SK-N-DZ (cell line): ENCODE measurements at places on chromosomes 1 and 21.

GRCh38 chr21:19228226-19228625 lies 824.6 kb upstream of the TMPRSS15 start:
- peak; percentile 46 for DNase-seq

DNA sequence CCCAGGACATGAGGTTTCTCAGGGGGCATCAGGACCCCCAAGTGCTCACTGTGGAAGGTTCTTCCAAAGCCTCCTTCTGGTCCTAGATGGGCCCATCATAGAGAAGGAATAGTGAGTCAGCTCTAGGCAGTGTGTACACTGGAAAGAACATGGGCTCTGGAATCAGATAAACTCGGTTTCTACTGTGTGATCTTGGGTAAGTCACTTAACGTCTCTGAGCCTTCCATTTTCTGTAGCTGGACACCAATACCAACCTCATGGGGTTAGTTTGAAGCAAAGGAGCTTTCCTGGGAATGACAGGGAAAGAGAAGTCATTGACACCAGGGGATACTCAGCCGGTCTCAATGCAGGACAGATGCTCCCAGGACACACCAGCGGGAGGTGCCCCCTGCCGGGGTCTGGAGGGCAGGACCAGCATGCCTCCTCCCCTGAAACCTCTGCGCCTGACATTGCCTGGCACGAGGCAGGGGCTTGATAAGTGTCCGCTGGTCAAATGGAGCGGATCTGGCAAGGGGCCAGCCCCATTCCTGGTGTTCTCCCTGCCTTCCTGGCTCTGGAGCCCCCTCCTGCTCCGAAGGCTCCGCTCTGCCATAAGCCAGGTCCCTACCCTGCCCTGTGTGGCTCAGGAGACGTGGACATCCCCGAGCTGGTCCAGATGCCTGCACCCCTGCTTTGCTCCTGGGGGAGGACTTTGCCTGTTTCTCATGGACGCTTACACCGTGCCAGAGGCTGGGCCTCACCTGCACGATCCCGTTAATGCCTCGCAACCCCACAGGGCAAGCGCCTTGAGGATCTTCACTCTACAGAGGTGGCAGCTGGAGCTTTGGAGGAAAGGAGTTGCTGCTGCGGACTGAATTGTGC lies 52.8 kb downstream of the EDN2 start:
- DNase-seq: no peak

DNA sequence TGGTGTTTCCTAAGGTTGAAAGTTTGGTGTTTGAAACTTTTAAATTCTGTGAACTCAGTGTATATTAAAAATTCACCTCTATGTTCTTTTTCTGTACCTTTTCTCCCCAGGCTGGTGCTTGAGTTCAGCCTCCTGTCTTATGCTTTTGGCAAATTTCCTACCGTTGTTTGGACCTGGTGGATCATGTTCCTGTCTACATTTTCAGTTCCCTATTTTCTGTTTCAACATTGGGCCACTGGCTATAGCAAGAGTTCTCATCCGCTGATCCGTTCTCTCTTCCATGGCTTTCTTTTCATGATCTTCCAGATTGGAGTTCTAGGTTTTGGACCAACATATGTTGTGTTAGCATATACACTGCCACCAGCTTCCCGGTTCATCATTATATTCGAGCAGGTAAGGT lies 24.9 kb upstream of the AXDND1 start:
- no peak for DNase-seq

DNA sequence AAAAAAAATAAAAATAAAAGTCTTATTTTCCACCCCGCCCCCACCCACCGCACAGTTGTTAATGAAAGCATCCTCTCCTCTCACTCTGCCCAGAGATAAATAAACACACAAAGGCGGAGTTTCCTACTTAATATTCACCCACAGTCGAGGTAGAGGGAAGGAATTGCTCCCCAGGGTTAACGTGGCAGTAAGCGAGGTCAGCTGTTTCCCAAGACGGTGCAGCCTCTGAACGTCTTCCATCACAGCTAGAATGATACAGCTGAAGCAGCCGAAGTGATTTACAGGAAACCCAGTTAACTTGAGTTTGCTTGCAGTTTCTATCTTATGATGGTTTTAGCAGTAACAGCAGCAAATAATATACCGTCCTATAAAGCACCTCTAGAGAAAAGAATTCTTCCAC lies 283.9 kb downstream of the PBX1 start:
- DNase-seq: no peak

GRCh38 chr1:74570797-74571492 lies 58.5 kb upstream of the LRRC53 start:
- DNase-seq: peak; percentile 77

GRCh38 chr1:161740921-161741320 lies 8.7 kb upstream of the DUSP12 start:
- DNase-seq: no peak

GRCh38 chr1:67748630-67749029 lies 63.6 kb downstream of the GADD45A start:
- no peak for DNase-seq

DNA sequence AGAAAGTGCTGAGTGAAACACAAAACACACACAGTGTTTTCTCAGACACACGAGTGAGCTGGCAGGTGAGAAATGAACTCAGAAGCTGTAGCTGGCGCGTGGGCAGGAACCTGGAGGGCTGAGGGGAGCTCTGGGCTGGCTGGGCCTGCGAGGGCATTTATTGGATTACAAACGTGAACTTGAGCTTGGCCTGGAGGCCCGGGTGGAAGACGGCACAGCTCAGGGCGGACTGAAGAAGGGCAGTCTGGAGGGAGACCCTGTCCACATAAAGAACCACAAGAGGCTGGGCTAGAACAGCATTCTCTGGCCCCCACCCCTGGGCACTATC lies 52.1 kb upstream of the ADARB1 start:
- no peak for DNase-seq

GRCh38 chr1:79104617-79105016 lies 98.1 kb upstream of the ADGRL4 start:
- DNase-seq: no peak

DNA sequence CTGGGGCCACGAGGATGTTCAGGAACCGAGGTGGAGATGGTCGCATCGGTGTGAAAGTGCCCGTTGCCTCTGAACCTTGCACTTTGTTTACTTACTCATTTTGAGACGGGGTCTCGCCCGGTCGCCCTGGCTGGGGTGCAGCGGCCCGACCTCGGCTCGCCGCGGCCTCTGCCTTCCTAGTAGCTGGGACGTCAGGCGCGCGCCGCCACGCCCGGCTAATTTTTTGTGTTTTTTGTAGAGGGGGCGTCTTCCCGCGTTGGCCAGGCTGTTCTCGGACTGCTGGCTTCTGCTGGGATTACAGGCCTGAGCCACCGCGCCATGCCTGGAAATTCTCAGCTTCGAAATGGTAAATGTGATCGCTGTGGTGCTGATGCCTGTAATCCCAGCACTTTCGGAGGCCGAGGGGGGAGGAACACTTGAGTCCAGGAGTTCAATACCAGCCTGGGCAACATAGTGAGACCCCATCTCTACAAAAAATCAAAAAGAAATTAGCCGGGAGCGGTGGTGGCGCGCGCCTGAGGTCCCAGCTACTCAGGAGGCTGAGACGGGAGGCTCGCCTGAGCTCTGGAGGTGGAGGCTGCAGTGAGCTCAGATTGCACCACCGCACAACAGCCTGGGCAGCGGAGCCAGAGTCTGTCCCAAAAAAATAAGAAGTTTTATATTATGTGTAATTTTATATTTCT lies 684 bp upstream of the MRPL20 start:
- no peak for DNase-seq

DNA sequence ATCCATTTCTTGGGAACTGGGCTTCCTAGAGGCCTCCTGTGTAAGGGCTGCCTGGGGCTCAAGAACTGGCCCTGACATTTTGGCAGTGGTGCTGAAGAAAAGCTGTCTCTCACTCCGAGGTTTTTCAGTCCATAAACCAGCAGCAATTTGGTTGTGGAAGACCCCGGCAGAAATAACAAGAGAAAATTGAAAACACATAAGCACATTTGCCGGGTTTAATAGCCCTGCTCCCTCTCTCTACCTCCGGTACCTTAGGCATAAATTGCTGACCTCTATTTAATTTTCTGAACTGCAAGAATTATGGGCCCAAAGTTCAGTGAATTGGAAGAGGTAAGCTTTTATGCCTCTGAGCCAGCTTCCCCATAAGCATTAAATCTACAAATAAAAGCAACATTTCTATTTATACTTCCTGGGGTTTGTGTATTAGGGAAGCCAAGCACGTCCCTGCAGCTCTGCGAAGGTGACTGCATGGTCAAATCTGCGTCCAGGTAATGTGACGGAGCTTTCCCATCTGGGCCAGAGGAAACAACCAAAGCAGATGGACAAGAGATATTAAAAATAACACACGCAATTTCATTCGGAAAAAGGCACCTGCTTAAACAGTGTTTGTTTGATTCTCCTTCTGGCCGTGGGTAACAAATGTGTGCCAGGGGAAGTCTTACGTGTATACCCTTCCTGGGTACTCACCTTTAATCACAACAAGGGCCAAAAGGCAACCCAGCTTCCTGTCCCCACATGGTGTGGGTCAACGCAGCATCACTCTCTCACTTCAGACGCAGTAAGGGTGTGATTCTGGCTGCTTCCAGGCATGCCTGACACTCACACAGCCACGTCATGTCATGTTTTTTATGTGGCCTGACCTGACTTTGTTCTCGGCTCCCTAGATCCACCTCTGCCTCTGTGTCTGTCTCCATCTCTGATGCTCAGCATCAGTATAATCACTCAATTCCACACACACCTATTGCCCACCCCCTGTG lies 69.2 kb downstream of the PAPPA2 start:
- no peak for DNase-seq

- DNase-seq: no peak
Observed at GRCh38 chr1:231923491-231924041, 297.0 kb downstream of the DISC1 start.

GRCh38 chr1:54965624-54966340 lies 14.6 kb upstream of the TMEM61 start:
- DNase-seq: no peak

DNA sequence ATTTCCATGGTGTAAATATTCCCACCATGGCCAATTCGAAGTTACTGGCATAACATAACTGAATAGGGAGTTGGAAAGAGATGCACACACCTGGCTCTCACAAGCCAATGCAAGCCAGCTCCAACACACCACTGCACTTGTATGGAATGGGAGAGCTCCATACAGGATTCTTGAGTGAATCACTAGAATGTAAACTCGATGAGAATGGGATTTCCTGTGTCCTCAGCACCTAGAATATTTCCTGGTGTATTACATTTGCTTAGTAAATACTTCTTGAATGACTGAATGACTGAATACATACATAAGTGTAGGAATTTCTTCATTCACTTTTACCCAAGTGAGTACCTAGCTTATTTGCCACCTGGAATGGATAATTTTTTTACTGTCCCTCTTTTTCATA lies 16.2 kb upstream of the PPIE start:
- DNase-seq: no peak

GRCh38 chr1:207079706-207080241 lies 8.9 kb upstream of the C4BPB start:
- no peak for DNase-seq

- no peak for DNase-seq
Observed at GRCh38 chr1:94014635-94015488, 105.6 kb upstream of the GCLM start.

GRCh38 chr1:228291906-228292608 lies 84.2 kb downstream of the OBSCN start:
- DNase-seq: no peak

DNA sequence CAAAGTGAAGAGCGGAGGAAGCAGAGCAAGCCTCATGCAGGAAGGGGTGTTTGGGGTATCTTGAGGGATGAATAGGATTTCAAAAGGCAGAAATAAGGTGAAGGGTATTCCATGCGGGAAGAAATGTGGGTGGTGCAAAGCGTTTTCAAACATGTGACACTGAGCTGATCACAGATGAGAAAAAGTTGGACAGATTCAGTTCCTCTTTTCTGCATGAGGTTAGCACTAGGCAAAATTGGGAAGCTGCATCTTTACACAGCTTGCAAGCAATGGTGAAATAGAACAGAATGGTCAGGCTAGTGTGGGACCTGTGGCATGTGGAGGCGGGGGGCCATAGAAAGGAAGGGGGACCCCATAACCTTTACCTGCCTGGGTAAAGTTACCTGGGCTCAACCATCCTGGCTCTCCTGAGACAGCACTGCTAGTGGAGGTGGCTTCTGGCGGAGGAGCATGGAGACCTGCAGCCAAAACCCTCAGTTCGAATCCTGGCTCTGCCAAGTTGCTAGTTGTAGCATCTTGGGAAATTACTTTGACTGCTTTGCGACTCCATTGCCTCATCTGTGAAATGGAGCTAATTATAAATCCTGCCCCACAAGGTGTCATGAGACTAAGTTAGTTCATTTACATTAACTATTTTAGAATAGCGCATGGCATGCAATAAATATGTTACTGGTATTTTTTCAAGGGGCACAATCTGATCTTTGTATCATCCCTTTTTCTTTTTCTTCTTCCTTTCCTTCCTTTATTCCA lies 16.4 kb downstream of the KCNA10 start:
- DNase-seq: no peak

DNA sequence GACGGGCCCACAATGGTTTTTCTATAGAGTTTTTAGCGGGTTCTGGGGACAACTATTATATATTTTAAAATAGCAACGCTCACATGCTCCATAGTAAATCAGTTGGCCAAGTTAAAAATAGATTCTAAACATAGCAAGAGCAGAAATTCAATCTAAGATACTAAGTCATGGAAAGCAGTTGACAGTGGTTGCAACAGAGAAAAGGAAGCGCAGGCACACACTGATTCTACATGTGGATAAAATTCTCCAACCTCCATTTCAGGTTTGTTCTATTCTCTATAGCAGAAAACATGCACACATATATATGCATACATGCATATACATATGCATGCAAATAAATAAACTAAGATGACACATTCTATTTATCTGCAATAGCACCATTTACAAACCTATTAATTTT lies 89.6 kb upstream of the HNRNPU start:
- DNase-seq: no peak

DNA sequence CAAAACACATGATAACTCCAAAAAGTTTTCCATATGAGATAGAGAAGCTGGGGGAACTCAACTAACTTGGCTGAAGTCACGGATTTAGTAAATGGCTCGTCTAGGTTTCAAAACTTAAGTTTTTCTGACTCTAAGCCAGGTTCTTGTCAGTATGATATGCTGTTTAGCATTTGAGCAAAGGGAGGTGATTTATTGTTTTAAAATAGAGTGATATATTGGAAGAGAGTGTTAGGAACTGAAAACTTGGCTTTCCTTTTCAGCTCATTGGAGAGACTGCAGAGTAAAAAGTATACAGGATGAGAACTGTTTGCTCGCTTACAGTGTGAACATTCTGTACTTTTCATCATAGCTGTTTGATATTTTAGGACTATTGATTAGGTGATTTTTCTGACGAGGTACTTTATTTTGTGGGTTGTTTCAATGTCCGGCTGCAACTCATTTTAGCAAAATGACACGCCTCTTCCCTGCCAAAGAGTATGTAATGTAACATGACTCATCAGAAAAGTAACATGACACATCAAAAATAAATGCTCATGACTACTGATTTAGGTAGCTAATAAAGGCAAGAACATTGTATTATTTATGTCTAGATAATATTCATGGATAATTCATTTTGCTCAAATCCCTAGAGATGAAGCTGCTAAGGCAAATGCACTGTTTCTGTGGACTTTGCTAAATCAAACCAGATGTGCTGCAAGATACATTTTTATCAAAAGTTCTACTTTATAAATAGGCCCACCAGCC lies 355.1 kb downstream of the GPATCH2 start:
- no peak for DNase-seq
